ENCODE measurements at places on chromosomes 4 and X. TPM values are rescaled to one million over a fixed set of nuclear protein-coding genes. Genes with fewer than 3 reads are reported as not detected.

DNA sequence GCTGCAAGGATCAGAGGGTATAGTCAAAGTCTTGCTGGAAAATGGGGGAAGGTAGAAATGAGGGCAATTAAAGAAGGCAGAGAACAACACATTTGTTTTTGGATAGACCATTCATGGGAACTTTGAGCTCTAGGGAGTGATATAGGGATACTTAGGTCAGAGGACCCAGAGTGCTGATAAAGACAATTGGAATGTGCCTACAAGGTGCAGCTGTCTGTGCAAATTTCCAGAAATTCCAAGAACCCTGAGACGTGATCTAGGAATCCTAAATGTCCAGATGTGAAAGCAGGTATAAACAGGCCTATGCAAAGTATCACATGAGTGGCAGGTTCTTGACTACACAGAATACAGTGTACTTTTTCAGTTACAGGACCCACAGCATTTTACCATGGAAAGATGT lies 24.2 kb downstream of the FNIP2 start:
- no peaks in the 10 kb centered on the region for H3K27me3 ChIP-seq
- DNase-seq = no peak
- H3K4me1 ChIP-seq = no peaks in the 10 kb centered on the region
- H3K4me3 ChIP-seq = no peak overlapping the region
- H3K27ac ChIP-seq = no peak overlapping the region
- H3K36me3 ChIP-seq = no peaks in the 10 kb centered on the region

HTN3 gene
- not detected for total RNA-seq

TMEM47 gene
- not detected for total RNA-seq

SULT1B1 gene
- total RNA-seq = 2.9 TPM

MAGEB2 gene
- not detected for total RNA-seq

CFAP99 gene
- total RNA-seq = 0.05 TPM

Measured in activated CD4-positive, alpha-beta T cell treated with anti-CD3 and anti-CD28 coated beads for 36 hours (primary cell).